ENCODE measurements at places on chromosomes 12 and 14. TPM values are rescaled to one million over a fixed set of nuclear protein-coding genes. Genes with fewer than 3 reads are reported as not detected.

Gene LMNTD1
- not detected for total RNA-seq

DNA sequence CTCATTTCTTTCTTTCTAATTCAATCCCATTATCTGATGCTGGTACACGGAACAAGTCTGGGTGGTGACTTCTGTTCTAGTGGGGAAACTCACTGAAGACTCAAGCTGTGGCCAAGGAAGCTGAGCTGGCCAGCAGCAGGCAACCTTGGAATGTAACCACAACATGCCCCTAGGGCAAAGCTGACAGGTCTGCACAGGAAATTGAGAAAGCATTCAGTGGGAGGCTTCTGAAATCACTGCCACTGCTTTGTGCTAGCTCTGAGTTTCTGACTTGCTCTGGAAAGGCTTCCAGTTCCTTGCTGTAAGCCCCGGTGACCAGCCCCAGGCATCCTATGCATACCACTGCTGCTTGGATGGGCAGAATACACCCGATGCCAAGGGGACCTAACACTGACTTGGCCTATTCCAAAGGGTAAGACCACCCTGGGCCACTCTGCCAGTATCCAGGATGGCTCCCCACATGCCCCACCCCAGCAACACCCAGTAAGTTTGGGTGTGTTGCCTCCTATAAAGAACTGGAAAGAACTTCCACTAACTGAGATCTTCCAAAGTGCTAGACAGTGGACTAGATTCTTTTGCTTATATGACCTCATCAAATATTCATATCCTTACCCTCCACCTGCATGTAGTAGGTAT lies 84.5 kb upstream of the CDKN3 start:
- DNase-seq, result peak; percentile 23

Gene ZNF268
- total RNA-seq, result 3.5 TPM

DNA sequence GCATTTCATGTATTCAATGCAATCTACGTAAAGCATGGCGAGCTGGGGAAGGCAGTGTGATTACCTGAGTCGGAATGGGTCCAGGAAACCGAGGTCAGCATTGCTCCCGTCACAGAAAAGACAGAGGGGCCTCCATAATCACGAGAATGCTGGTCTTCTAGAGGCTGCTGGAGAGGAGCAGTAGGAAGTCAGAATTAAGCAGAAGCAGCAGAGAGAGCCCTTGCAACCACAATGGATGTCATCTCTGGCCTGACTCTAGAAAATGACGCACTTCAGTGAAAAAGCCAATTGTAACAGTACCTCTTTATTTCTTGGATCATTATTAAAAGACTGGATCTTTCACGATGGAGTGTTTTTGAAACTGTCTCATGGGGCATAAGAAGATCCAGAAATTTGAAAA lies 69.5 kb upstream of the FOXN3 start:
- DNase-seq, result no peak

DNA sequence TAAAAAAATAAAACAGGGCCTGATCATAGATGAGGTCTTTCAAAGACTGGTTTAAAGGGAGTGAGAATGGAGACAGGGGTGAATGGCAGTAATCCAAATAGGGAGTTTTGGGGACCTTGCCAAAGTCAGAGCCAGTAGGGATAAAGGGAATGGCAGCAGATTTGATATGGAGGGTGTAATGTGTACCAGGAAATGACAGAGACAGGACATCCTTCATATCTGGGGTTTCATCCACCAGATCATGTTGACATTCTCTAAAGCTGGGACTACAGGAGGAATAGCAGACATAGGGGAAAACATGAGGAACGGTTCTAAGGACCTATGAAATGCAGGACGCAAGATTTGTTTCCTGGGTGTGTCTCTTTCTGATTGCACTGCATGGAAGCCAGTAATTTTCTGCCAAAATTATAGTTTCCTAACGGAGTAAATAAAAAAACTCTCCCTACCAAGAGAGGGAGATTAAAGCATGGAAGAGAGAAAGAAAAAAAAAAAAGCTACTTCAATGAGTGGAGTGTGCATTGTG lies 169.9 kb downstream of the PRKD1 start:
- no peak for DNase-seq

DNA sequence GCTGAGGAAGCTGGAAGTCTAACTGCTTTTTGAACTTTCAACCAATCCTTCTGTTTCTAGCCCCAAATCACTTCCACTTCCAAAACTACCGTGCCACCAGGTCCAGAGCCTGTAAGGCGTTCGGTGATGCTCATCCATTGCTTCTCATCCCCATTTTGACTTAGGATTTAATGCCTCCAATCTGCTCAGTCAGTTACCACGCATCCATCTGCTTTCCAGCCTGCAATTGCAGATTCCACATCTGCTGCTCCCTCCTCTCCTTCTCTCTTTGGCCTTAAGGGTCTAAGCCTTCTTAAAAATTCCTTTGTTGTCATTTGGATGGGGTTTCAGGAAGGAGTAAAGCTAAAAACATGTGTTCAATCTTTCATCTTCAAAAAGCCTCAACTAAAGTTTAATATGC lies 74.7 kb downstream of the TUNAR start:
- no peak for DNase-seq

DNA sequence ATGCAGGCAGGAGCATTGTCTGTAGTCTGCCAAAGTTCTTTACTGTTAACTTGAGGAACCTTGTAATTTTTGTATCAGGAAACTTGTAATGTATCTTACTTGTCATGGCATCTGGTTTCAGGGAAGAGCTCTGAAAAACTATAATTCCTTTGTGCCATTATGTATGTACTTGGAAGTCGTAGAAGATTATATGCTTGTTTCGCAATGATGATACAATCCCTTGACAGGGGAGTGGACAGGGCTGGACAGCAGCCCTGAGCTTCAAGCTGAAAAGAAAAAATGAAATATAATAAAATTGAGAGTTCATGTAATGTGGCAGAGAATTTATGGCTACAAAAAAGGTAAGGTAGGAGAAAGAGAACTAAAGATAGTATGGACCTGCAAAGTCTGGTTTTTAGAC lies 7.4 kb upstream of the DLGAP5 start:
- DNase-seq, result no peak

- DNase-seq, result no peak
Measured at GRCh38 chr12:132675757-132676432, 11.2 kb downstream of the POLE start.

DNA sequence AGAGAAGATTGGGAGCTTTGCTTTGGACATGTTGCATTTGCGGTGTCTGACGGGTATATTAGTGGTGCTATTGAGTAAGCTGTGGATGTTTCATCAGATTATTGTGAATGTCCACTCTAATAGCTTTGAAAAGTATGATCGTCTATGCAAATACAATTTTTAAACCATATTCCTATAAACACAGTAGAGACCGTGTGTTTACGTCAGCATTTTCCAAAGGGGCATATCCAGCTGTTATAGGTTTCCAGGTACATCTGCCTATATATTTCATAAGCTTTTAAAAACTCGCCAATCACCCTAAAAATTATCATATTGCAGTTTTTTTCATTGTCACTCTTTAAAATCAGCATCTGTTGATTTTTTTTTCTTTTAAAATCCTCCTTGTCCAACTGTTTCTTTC lies 91.7 kb downstream of the NKX2-1 start:
- no peak for DNase-seq

Gene ABCC9
- 52.7 TPM for total RNA-seq

DNA sequence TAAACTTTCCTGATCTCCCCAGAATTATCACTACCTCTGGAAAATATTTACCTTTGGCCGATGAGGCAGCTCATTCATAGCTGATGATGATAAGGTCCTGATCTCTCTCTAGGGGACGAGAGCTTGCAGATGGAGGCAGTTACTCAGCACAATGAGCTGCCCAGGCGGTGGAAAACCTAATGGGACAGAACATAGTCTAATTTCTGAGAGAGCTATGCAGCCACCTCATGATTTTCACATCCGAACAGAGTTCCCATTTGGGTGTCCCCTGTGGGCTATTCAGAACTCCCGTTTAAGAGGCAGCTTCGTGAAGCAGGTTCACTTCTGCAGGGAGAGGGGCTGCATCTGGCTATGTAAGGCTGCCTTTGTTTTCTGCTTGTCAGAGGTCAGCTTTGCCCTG lies 724.6 kb upstream of the TMEM132C start:
- no peak for DNase-seq

Gene TGM1
- 0.32 TPM for total RNA-seq
